ENCODE measurements at places on chromosomes 7 and 10. TPM values are rescaled to one million over a fixed set of nuclear protein-coding genes. Genes with fewer than 3 reads are reported as not detected.

The SUFU gene
- total RNA-seq = 10.8 TPM

The PAPOLB gene
- total RNA-seq = 0.10 TPM

The LRIT2 gene
- total RNA-seq = not detected

GRCh38 chr7:91814189-91814588 lies 66.3 kb downstream of the MTERF1 start:
- DNase-seq = peak; percentile 18

- DNase-seq = peak; percentile 5
Measured at GRCh38 chr7:146028251-146028750, 88.3 kb upstream of the CNTNAP2 start.

DNA sequence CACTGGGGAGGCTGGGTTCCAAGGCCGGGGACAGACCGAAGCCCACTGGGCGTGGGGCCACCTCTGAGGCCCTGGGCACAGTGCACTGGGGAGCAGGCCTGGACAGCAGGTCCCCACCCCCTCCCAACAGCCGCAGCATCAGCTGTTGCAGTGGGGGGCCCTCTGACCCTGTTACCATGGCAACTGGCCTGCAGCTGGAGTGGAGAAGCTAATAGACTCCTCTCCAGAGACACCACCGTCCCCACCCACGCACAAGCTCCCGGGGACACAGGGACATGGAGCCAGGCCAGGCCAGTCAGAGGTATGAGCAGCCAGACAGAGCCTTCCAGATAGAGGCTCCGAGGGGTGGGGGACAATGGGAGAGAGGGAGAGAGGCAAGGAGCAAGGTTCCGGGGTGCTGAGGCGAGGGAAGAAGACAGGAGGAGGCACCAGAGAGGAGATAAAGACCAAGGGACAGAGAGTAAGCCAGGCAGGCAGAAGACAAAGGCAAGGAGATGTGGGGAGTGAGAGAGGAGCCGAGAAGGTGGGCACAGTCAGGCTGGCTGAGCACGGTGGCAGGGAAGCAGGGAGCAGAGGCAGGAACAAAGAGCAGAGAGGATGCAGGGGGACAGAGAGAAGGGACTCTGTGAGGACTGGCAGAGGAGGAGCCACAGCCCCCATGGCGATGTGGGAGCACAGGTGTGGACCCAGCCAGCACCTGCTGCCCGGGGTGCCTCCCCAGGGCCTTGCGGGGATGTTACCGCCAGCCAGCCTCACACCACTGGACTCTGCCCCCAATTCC lies 6.7 kb downstream of the KCNH2 start:
- peak; percentile 87 for DNase-seq

GRCh38 chr10:86798611-86799010 lies 42.2 kb downstream of the BMPR1A start:
- DNase-seq = peak; percentile 65

DNA sequence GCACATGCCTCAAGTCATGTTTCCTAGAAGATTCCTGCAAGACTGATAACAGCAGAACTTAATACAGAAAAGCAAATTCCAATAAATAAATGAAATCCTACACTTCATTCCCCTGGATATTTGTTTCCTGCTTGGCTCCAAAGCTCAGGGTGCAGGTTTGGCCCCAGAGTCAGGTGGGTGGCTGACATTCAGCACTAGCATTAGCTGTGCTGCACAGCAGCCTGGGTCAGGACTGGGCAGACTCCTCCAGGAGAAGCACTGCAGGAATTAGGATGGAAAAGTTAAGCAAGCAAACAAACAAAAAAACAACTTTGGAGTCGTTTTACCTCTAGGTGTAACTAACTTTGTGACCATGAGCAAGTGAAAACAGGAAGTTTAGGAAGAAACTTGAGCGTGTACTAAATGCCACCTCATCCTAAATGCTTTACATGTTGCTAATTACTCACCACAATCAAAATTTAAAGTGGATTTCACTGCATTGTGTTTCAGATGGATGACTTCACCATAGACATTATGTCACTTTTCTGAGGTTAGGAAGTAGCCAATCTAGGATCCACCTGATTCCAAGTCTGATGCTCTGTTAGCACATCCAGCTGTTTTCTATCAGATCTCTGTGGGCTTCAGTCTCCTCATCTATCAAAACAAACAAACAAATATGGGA lies 239.4 kb downstream of the C7orf25 start:
- DNase-seq = no peak

- DNase-seq = no peak
Measured at GRCh38 chr10:74223755-74224529, 72.9 kb downstream of the ADK start.

Measured in tongue (tissue), 3 donors.